ENCODE measurements at places on chromosomes 12 and 14.

- no peak for DNase-seq
Observed at GRCh38 chr14:75191100-75191499, 14.7 kb upstream of the TMED10 start.

GRCh38 chr12:32106517-32107358 lies at the start of gene BICD1:
Gene BICD1 (plus strand): TSS chr12:32106847. CDS start chr12:32107332, 485 bp downstream.
- peak; percentile 74 for DNase-seq

- peak; percentile 11 for DNase-seq
Observed at GRCh38 chr14:52026901-52027300, 37.6 kb downstream of the RTRAF start.

DNA sequence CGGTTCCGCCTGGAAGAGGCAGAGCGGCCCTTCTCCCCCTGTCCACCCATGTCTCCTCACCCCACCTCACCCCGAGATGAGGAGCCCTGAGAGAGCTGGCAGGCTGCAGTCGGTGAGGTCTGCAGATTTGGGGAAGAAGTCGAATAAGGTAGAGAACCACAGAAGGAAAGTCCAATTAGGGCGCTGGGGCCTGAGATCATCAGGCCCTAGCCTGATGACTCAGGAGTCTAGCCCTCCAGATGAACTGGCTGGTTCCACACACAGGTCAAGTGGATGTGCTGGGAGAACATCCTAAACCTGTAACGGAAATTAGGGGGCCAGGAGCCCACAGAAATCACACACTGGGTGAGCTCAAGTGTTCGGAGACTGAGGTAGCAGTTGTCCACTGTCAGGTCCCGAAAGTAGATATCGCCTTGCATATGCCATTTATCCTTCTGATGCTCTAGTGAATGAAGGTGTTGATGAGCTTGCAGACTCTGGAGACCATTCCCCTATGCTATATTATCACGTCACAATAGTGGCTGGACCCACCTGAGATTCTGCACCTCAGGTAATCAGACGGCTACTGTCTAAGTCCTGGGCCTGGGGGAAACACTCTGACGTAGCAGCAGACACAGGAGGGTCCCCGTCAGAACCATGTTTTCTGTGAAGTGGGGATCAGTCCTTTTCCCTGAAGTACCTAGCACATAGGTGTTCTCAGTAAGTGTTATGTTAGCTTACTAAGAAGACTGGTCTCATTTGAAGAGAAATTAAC lies 886 bp upstream of the METTL17 start:
- DNase-seq = no peak

- no peak for DNase-seq
Observed at GRCh38 chr12:11875414-11875935, 195.3 kb upstream of the BCL2L14 start.

- DNase-seq = no peak
Observed at GRCh38 chr12:73514672-73515071, 1023.0 kb upstream of the ATXN7L3B start.

GRCh38 chr12:4215229-4216186 lies 58.1 kb upstream of the CCND2 start:
- peak; percentile 51 for DNase-seq

DNA sequence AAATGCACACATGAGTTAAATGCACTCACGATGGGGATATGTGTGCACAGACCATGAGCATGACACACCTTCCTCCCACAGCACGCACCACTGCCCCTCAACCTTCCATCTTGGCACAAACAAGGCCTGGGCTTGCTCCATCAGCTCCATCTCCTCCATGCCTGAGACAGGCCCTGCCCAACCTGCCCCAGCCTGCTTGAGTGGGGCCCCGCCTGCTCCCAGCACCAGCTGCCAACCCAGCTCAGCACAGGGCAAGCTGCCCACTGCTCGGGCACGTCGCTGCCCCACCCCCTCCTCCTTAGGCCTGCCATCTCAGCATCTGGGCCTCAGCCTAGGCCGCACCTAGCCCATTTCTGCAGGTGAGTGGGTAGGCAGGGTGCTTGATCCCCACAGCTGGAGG lies 27.6 kb upstream of the KRT78 start:
- no peak for DNase-seq

GRCh38 chr14:62776300-62776699 lies 269.0 kb downstream of the KCNH5 start:
- DNase-seq = no peak

DNA sequence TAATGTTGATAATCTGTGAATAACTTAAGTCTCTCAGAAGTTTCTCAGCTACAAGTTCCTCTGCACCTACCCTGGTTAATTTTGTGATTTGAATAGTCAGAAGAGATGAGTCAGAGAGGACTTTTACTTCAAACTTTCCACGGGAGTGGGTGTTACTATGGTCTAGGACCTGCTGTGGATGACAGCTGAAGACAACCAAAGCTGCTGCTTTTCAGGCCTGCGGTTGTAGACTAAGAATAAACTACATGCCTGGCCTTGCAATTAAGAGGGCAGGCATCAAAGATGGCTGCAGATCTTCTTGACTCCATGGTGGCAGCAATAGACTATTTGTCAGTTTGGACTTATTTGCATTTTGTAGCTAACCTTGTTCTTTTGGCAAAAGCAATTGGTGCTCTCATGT lies 227.1 kb upstream of the KRR1 start:
- DNase-seq = no peak

DNA sequence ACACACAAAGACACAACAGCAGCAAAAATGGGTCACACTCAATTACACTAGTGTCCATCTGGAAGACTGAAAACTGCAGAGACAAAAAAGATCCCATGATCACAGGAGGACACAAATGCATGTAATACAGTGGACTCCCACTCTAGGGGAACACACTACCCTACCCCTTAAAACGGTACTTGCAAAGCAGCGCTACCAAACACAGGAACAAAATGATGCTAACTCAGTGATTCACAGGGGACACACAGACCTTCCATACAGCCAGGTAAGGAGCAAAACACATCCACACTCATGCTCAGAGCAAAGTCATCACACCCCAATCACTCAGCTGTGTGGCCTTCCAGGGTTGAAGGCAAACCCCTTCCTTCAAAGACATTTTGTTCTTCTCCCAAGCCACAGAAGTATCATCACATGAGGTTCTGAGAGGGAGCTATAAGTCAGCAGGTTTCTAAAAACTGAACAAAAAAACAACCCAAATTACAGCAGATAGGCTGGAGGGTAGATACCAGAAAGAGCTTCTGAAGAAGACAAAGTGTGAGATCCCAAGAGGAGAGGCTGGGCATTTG lies 14.8 kb downstream of the SMUG1 start:
- DNase-seq = no peak

- DNase-seq = no peak
Observed at GRCh38 chr12:19066475-19067001, 63.0 kb upstream of the PLEKHA5 start.

- DNase-seq = peak; percentile 6
Observed at GRCh38 chr12:105921872-105922669, 216.7 kb downstream of the NUAK1 start.

- no peak for DNase-seq
Observed at GRCh38 chr14:96051642-96052540, 12.7 kb downstream of the C14orf132 start.

DNA sequence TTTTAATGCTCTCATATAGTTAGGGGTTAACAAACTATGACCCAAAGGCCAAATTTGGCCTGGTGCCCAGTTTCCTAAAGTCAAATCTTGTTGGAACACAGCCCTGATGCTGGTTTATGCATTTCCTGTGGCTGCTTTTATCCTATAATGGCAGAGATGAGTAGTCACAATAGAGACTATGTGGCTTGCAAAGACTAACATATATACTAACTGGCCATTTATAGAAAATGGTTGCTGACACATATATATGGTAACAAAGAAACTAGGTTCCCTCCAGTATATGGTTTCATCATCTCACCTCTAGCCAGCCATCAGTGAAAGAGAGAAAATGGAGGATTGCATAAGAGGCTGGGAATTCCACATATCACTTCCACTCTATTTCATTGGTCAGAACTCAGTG lies 10.8 kb downstream of the NAV3 start:
- DNase-seq = no peak

- peak; percentile 84 for DNase-seq
Observed at GRCh38 chr12:89709995-89710872, 1.6 kb upstream of the ATP2B1 start.

- DNase-seq = no peak
Observed at GRCh38 chr14:54893151-54893760, 9.4 kb downstream of the GCH1 start.

- no peak for DNase-seq
Observed at GRCh38 chr14:103699901-103700752, 15.1 kb downstream of the XRCC3 start.

DNA sequence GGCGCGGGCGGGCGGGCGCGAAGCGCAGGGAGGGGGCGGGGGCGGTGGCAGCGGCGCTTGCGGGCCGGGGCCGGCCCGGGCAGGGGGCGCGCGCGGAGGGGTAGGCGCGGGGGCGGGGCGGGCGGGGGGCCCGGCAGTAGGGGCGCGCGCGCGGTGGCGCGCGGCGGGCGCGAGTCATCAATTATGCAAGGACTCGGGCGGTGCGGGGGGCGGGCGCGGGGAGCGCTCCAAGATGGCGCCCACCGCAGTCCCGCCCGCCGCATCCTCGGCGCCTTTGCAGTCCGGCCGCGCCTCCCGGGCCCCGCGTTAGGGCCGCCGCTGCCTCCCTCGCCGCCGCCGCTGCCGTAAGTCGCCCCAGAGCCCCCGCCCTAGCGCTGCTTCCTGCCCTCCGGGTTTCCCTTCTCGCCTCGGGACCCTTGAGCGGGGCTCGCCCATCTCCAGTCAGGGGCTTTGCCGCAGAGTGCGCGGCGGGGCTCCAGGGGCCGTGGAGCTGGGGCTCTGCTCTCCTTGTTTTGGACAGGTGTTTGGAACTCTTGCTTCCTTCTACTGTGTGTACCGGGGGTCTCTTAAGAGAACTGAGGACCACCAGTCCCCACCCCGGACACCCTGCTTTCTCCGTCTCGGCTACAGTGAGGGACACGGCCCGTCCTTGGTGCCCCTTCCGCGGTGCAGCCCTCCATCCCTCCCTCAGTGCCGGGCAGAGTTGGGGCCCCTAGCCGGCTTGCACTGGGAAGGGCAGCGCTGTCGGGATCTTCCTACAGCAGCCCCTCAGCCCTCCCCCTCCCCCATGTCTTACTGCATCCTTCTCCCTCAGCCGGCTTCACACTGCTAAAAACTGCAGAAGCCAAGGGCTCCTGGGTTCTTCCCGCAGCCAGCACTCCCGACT lies at the start of gene SCN8A:
TSS of gene SCN8A (plus strand) at position 218 of the 886 bp plus-strand sequence. CDS start 71,585 bp downstream, outside the sequence.
- DNase-seq = peak; percentile 40

DNA sequence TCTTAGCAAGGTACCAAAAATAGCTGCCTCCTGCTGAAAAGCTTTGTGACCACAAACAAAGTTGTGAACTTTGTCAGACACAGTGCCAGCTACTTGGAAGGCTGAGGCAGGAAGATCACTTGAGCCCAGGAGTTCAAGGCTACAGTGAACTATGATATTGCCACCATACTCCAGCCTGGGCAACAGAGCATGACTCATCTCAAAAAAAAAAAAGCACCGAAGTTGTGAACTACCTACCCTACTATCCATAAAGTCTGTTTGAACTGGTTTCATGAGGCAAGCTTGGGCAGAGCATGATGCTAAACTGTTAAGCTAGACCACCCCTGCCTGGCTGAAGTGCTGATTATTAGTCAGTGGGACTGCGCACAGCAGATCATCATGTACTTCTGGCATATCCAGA lies 75.5 kb downstream of the RAD52 start:
- DNase-seq = no peak
